ENCODE measurements at places on chromosomes 16 and 17.

- DNase-seq = no peak
Measured at GRCh38 chr16:46768809-46769208, 20.7 kb upstream of the MYLK3 start.

- DNase-seq = no peak
Measured at GRCh38 chr17:65657251-65657828, 95.9 kb upstream of the AXIN2 start.

DNA sequence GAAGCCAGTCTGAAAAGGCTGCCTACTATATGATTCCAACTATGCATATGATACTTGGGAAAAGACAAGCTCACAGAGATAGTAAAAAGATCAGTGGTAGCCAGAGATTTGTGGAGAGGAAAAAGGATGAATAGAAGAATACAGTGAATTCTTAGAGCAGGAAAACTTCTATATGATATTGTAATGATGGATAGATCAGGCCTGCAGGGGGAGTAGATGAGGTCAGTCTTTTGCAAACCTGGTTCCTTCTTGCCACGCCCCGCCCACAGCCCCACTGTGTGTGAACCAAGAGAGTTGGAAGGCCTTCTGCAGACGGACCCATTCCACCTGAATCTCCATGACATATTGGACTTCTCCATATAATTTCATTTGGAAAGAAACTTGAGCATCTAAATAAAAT lies 761 bp upstream of the CCL8 start:
- DNase-seq = no peak

DNA sequence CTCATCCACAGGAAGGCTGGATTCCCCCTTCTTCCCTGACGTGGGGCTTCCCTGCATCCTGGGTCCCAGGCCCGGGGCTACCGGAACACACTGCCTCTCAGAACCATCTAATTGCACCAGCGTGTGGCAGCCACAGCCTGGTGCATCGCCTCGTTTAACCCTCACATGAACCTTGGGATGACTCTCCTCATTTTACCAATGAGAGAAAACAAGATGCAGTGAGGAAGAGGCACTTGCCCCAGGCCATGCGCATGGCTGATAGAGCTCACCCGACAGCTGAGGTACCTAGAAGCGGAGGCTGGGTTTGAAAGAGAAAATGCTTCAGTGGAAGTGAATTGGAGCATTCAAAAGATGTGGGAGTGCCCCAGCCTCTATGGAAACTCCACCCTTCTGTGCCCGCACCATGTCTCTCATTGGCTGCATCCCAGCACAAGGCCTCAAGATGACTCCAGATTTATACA lies 162.3 kb downstream of the KATNIP start:
- no peak for DNase-seq

DNA sequence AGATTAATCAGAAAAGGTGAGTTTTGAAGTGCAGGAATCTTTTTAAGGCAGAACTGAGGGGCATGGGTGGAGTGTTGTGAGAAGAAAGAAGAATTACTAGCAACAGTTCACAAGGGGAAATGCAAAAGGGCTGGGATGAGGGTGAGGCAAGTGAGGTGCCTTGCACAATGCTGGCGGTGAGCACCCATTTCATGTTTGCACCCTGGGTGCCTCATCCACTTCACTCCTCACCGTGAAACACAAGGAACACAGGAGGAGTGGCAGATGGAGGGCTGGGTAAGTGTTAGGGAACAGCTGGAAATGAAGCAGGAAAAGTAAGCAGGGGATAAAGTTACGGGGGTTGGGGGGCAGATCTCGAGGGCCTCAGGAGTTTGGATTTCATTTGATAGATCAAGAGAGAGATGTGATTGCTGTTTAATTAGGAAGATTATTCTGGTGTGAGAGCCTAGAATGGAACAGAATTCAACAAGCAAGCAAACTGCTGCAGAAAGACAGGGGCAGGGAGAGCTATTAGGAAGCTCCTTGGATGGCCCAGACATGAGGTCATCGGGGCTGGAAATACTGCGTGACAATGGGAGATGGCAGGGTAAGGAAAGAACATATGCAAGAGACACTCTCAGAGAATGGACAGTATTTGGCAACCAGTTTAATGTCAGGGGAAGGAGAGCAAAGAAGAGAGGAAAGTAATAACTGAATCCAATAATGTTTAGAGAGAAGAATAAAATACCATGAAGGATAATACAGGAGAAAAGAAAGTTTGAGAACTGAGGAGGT lies 8.3 kb upstream of the HEATR6 start:
- peak; percentile 43 for DNase-seq

DNA sequence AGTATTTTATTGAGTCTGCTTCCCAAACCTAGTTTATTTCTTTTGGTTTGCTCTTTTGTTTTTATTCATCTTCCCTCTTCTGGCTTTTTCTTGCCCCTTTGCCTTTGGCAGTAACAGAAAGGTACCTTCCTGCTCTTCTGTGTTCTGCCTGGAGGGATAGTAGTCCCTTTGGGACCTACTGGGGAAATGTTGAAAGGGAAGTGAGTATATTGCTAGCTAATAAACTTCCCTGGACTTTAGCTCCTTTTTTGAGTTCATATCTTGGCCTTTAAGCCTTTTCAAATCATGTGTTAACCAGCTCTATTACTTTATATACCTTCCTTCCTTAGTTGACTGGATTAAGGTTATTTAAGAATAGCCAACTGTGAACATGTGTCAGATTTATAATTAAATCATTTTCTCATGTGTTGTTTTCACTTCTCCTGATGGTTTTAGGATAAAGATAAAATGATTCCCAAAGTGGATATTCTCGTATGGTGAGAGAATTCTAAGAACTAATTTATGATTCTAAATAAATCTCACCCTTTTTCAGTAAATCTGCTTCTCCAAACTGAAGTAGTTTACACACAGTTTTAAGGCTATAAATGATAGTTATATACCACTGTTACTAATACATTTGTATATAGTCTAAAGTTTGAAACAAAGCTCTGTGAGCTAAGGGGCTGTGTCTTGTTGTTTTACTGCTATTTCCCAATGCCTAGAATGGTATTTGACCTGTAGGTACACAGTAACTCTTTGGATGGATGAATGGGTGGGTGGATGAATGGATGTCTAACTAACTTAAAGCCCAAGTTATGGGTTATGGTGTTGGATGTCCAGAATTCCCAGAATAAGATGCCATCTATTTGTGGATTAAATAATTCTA lies 45.7 kb downstream of the OMG start:
- DNase-seq = no peak

All from A172 (cell line).